Glutamatergic neuron (in vitro differentiated cells): ENCODE measurements at places on chromosomes 4 and X. TPM values are rescaled to one million over a fixed set of nuclear protein-coding genes. Genes with fewer than 3 reads are reported as not detected.

DNA sequence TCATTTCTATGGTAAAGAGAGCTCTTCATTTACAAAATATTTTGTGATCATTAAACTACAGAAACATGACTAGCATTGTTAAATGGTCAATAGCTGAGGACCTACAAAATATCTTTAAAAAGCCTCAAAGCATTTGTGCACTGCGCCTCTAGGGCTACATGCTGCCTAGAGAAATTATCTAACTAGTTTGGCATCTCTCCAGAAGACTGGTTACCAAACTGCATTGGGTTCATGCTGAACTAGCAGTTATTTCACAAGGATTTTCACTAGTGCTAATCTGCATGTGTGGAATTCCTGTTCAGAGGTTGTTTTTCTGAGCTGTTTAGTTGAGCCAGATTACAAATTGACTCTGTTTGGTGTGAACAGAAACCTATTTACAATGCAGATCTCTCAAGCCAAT is 58.5 kb upstream of the PITX2 start:
- no peak for DNase-seq

- no peak for DNase-seq
Measured at GRCh38 chr4:141654098-141654497, 17.7 kb downstream of the IL15 start.

UXT gene
- 64.3 TPM for total RNA-seq

NUDT11 gene
- 35.0 TPM for total RNA-seq

DNA sequence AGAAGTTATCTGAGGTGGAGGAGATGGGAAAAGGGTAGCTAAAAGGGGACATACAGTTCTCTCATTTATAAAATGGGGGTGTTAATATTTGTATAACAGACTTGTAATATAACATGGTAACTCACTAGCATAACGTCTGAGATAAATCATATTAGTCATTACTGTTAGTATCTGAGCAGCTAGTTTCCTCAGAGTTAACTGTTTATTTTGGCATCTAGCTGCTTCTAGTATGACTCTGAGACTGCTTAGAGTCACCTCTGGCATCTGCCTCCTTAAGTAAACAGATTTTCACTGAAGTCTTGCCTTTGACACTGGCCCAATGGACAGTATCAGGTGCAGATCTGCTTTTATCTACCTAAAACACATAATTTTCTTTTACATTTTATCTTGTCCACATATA is 58.1 kb downstream of the SLC30A9 start:
- DNase-seq: no peak

DNA sequence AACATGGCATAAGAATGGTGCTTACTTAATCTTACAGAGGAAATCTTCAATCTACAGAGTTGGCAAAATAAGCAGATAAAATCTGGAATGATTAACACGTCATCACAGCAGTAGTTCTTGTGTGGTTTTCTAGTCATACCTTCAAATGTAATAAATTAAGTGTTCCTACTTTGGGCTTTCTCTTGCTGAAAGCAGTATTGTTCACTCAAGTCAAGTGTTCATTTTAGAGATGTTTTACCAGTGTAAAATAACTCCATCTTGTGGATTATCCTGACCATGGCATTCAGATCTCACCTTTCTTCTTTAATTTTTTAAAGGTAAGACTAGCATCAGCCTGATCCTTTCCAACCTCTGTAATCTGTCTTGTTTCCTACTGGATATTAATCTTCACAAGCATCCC is 72.9 kb downstream of the ADAMTS3 start:
- no peak for DNase-seq

DNA sequence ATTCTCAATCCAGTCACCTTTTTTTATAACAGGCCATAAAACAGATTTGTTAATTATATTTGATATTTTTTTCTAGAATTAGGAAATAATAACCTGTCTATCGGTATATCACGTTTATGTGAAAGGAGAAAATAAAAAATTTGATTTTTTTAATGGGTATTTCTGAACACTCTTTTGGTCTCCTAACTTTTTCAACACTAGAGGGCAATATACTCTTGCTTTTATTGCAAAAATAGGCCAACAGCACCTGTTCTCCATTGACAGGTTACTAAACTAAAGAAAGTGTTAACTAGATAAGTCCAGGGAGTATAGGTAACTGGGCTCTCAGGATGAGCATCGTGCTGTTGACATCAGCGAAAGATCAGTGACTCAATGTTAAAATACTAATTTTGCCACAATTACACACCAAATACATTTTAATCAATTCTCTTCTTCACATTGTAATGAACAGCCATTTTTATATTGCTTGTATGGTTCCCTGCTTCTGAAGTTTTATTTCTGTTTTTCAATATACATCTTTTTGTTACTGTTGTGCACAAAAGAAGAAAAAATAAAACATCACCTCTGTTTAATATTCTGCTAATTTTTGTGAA is 22.8 kb downstream of the NDST4 start:
- no peak for DNase-seq

SORBS2 gene
- total RNA-seq: 95.5 TPM

SPP1 gene
- 1.1 TPM for total RNA-seq

RS1 gene
- total RNA-seq: not detected

EGF gene
- not detected for total RNA-seq

GRCh38 chr4:8605289-8605688 is 12.7 kb downstream of the CPZ start:
- no peak for DNase-seq

DNA sequence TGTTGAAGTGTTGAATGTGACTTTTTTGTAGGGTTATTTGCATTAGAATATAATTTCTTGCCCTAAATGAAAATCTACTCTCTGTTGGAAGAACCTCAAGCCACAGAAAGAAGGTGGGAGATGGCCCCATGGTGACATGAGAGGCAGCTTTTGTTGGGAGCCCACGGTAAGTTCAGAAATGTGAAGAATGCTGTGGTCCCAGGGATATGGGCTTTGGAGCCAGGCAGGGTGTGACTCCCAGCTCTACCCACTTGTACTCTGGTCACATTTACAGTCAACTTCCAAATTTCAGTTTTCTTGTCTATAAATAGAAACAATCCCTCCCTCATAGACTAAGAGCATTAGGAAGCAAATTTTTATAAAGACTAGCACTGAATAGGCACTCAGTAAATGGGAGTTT is 177.8 kb downstream of the RAB28 start:
- DNase-seq: no peak

GRCh38 chrX:20267931-20268701 is 1.4 kb upstream of the RPS6KA3 start:
- peak; percentile 30 for DNase-seq

DNA sequence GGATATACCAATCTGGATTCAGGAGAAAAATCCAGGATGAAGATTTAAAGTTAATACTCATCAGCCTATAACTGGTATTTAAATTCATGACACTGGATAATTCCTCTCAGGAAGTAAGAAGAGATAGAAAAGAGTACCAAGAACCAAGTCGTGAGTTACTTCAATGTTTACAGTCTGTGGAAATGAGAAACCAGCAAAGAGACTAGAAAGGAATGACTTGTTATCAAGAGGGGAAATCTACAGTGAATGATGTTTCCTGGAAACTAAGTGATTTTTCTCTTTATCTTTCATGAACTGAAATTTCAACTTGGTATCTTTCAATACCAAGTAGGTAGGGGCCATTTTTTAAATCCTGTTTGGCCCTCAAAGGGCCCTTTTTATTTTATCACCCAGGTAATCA is 217.9 kb upstream of the AFF2 start:
- DNase-seq: no peak

DRP2 gene
- 0.51 TPM for total RNA-seq

- DNase-seq: no peak
Measured at GRCh38 chr4:108751321-108751720, 11.5 kb downstream of the ETNPPL start.

DNA sequence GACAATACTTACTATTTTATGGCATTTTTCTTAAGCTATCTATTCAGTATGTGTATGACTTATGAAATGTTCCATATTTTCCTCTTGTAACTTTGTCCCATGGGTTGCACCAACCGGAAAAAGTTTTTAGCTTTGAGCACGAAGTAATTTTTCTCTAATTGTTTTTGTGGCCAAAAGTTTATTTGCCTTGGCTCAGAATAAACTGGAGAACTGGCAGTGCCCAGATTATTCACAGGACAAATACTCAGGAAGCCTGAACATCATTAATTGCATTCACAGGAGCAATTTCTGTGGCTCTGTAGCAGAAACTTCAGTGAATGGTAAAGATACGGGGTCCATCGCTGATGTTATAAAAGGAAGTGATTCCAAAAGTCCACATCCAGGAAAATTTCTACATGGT is 184.5 kb downstream of the ARHGAP10 start:
- DNase-seq: no peak

DNA sequence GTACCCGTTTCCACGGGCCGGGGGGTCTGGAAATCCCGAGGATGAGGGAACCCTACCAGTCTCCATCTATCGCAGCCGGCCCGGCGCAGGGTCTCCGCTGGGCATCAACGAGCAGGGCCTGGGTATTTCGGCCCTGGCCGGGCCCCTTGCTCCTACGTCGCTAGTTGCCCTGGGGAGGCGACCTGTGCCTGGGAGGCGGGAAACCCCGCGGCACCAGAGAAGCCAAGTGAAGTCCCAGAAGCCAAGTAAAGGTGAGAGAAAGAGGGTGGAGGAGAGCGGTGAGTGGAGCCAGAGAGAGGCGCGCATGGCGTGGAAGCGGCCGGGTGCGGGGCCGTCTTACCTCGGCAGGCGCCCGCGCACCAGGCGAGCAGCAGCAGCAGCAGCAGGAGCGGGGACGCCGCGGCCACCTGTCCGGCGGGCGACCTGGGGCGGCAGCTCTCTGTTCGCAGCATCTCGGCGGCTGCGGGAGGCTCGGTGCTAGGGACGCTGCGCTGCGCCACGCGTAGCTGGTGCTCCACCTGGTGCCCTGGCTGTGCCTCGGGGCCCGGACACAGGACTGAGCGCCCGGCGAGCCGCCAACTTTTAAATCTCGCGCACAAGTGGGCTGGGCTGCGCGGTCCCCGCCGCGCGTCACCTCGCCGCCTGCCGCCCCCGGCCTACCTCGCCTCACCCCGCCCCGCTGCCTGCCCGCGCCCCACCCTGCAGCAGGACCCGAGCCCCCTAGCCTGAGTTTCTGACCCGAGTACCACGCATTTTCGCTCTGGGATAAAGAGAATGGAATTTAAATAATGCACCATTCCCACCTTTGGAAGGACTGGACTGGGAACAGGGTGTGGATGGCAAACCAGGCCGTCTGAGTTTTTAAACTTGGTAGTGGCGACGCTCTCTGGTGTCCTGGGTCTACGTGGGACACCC is at the start of gene NMU:
TSS of gene NMU (minus strand) at position 558 of the 915 bp plus-strand sequence. CDS start at position 452, 106 bp downstream.
- peak; percentile 65 for DNase-seq

- DNase-seq: no peak
Measured at GRCh38 chr4:107801766-107802211, 22.9 kb upstream of the SGMS2 start.

FAAH2 gene
- total RNA-seq: 1.8 TPM

LRIT3 gene
- 0.12 TPM for total RNA-seq

SYNPO2 gene
- total RNA-seq: 2.9 TPM

- DNase-seq: no peak
Measured at GRCh38 chrX:51407520-51408409, 75.1 kb downstream of the NUDT10 start.

GRCh38 chr4:69485130-69485529 is 10.6 kb downstream of the UGT2B4 start:
- no peak for DNase-seq

DNA sequence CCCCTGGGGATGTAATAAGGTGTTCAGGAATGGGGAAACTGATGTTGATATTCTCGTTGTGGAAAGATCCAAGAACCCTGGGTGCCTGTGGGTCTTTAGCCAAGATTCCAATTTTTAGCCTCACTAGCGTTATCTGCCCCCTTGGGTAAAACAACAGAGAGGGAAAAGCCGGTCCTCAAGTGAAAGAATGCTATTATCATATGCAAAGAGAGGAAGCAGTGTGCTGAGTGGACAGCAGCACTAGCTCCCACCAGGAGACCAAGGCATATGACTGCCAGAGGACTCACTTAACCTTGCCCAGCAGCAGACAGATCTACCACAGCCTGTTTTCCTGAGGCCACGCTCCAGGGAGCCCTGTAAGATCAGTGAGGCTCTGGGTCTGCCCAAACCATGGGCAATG is 257.9 kb upstream of the CPEB2 start:
- no peak for DNase-seq
